ENCODE measurements at places on chromosomes 11 and 22. TPM values are rescaled to one million over a fixed set of nuclear protein-coding genes. Genes with fewer than 3 reads are reported as not detected.

DNA sequence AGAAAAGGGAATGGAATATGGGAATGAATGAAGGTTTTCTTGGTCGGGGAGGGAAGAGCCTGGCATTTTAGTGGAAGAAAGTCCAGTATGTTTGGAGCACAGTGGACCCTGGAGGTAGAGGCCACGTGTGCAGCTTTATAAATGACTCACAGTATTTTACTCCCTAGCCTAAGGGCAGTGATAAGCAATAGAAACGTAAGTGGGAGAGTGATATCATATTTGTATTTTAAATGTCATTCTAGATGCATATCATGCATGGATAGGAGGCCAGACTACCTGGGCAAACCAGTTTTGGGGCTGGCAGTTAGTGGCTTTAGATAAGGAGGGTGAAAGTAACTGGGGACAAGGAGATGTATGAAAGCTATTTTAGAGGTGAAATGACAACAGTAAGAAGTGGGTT lies 174.1 kb downstream of the ARHGAP42 start:
- H3K27ac ChIP-seq = peak overlapping the region; percentile 39
- DNase-seq = peak; percentile 78
- H3K4me1 ChIP-seq = peaks cover 51% of the 10 kb centered on the region
- H3K36me3 ChIP-seq = no peaks in the 10 kb centered on the region
- no peaks in the 10 kb centered on the region for H3K27me3 ChIP-seq

- no peak overlapping the region for H3K27ac ChIP-seq
- no peak overlapping the region for H3K4me3 ChIP-seq
- H3K4me1 ChIP-seq = peaks cover 30% of the 10 kb centered on the region
Measured at GRCh38 chr11:119188067-119188466, 2.8 kb downstream of the NHERF4 start.

- H3K4me1 ChIP-seq = no peaks in the 10 kb centered on the region
- H3K4me3 ChIP-seq = no peak within 1 kb of the TSS
- no peaks in the 10 kb centered on the region for H3K36me3 ChIP-seq
- no peak within 1 kb of the TSS for H3K27ac ChIP-seq
- no peaks in the 10 kb centered on the region for H3K27me3 ChIP-seq
Measured at GRCh38 chr22:19524170-19525115, at the start of gene CLDN5. Gene CLDN5 (minus strand): TSS chr22:19524410. CDS start chr22:19524255, 155 bp downstream.

GRCh38 chr11:8323161-8323935 lies 59.7 kb upstream of the LMO1 start:
- H3K4me3 ChIP-seq = no peak overlapping the region
- no peaks in the 10 kb centered on the region for H3K36me3 ChIP-seq
- H3K27ac ChIP-seq = no peak overlapping the region
- no peak for DNase-seq
- H3K4me1 ChIP-seq = no peaks in the 10 kb centered on the region
- H3K27me3 ChIP-seq = no peaks in the 10 kb centered on the region

Gene NFRKB
- 101 TPM for total RNA-seq

Gene EIF4G2
- 1,287 TPM for total RNA-seq

Gene CCDC73
- not detected for total RNA-seq
